NCI-H1048 (cell line): ENCODE measurements at places on chromosomes 7 and 10.

DNA sequence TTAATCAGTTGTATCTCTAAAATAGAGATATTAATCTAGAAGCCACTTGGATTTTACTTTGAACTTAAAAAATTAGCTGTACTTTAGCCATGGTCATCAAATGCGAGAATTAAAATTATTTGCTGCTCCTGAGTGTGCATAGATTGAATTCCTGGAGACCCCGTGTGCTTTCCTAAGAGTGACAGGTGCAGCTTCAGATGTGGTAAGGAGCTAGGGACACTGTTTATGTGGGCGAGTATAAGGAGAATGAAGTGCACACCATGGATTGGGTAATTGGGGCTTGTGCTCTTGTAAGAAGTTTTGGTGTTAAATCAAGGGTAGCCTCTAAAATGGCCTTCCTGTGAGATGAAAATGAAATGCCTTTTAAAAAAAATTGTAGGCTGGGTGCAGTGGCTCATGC is 9.8 kb downstream of the PLCE1 start:
- DNase-seq: no peak

GRCh38 chr7:105046414-105046813 is 32.4 kb downstream of the KMT2E start:
- DNase-seq: no peak

DNA sequence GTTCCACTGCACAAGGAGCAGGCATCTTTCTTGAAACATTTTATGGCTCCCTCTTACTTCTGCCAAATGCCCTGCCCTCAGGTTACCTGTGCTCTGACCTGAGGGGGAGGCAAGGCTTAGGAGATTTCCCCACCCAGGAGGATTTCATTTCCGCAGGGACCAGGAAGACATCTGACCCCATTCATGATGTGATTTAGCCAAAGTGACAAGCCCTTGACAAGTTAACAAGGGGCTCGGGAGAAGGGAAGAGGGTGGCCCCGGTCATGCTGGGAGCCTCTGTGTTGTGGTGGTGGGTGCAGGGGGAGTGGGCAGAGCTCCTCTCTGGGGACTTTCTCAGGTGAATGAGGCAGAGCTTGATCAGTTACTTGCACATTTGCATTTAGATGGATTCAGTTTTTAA is 18.9 kb downstream of the GIMAP5 start:
- no peak for DNase-seq

- no peak for DNase-seq
These were observed 361.6 kb upstream of the SHH start for GRCh38 chr7:156173748-156174353.

- DNase-seq: no peak
These were observed 66.1 kb downstream of the RBM33 start for GRCh38 chr7:155710530-155710929.

GRCh38 chr7:159059629-159060028 is 85.0 kb downstream of the VIPR2 start:
- DNase-seq: no peak

GRCh38 chr10:124734311-124735166 is 9.6 kb downstream of the FAM53B start:
- no peak for DNase-seq

- no peak for DNase-seq
These were observed 84.3 kb downstream of the CUL2 start for GRCh38 chr10:35005868-35006267.

GRCh38 chr7:47515305-47515834 is 66.5 kb downstream of the TNS3 start:
- no peak for DNase-seq

DNA sequence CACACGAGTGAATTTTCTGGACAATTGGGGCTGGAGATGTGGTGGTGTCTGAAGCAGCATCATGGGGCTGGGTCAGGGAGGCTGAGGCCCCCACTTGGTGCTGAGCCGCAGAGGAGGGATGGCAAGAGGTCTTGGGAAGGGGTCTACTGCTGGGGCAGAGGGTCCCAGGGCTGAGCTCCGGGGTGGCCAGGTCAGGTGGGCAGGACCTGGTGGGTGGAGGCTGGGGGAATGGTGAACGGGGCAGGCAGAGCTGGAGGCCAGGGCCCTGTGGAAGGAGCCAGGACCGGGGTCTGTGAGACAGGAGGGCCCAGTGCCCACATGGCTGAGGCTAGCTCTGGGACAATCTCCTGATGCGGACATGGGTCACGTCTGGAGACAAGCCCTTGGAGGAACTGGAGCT is 20.4 kb upstream of the LFNG start:
- no peak for DNase-seq

DNA sequence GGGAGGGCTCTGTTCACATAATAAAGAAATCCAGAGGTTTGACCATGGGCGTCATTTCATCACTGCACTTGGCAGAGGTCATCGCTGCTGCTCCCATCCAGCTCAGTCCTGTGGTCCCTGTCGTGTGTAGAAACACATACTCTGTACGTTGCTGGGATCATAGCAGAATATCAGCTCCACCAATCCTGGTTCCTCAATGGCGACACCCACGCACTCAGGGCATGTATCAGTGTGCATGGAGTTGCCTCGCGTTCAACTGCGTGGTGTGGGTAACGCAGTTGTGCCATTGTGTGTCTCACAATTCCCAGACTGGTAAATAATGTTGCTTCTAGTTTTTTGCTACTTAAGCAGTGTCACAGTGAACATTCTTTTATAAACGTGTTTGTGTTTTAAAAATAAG is 111.1 kb downstream of the LHPP start:
- no peak for DNase-seq

GRCh38 chr10:8392216-8392615 is 337.7 kb downstream of the GATA3 start:
- DNase-seq: no peak
